Aortic smooth muscle cell (primary cell): ENCODE measurements at places on chromosomes 13 and 19. TPM values are rescaled to one million over a fixed set of nuclear protein-coding genes. Genes with fewer than 3 reads are reported as not detected.

Gene ZNF491
- total RNA-seq: 3.0 and 5.0 TPM in 2 replicates

Gene RDH8
- not detected in 2 replicates for total RNA-seq

Gene GCDH
- total RNA-seq: 12.7 and 16.5 TPM in 2 replicates

Gene CEACAM1
- under 0.01 and 0.31 TPM in 2 replicates for total RNA-seq

Gene NALCN
- 13.6 and 16.6 TPM in 2 replicates for total RNA-seq

Gene ACP7
- 0.12 TPM in 1 of 2 replicates, not detected in the other for total RNA-seq

Gene ZNF432
- 7.4 and 9.1 TPM in 2 replicates for total RNA-seq

Gene SIGLEC5
- total RNA-seq: not detected in 2 replicates

Gene TINCR
- 0.12 TPM in 1 of 2 replicates, not detected in the other for total RNA-seq

Gene KLF5
- total RNA-seq: 0.12 and 0.26 TPM in 2 replicates

Gene ZNF154
- total RNA-seq: 5.4 and 7.1 TPM in 2 replicates

Gene NKPD1
- 0.06 and 0.26 TPM in 2 replicates for total RNA-seq

Gene RFPL4A
- not detected in 2 replicates for total RNA-seq

Gene RASGRP4
- total RNA-seq: not detected in 2 replicates

Gene CLDN10
- not detected in 2 replicates for total RNA-seq

Gene TEX29
- 0.12 TPM in 1 of 2 replicates, not detected in the other for total RNA-seq

Gene CGB1
- not detected in 2 replicates for total RNA-seq

Gene MCEMP1
- total RNA-seq: not detected in 2 replicates

Gene COL4A1
- 295 and 311 TPM in 2 replicates for total RNA-seq

Gene RFPL4AL1
- total RNA-seq: not detected in 2 replicates

Gene RUBCNL
- total RNA-seq: under 0.01 and 0.31 TPM in 2 replicates

Gene DCLK1
- total RNA-seq: 15.9 and 35.6 TPM in 2 replicates

Gene ZNF724
- total RNA-seq: 2.9 and 7.3 TPM in 2 replicates

Gene FUT1
- 0.25 and 0.26 TPM in 2 replicates for total RNA-seq

Gene CGB8
- not detected in 2 replicates for total RNA-seq

Gene KIR2DL1
- total RNA-seq: not detected in 2 replicates

Gene GDF15
- total RNA-seq: 41.1 and 66.9 TPM in 2 replicates

Gene FAM124A
- total RNA-seq: 3.9 and 8.9 TPM in 2 replicates

Gene ZNF534
- total RNA-seq: 0.25 TPM in 1 of 2 replicates, not detected in the other

Gene ZNF442
- 6.5 and 10.5 TPM in 2 replicates for total RNA-seq

Gene PTH2
- total RNA-seq: not detected in 2 replicates

Gene CRB3
- not detected in 2 replicates for total RNA-seq

Gene THOP1
- total RNA-seq: 62.2 and 78.1 TPM in 2 replicates

Gene RNF225
- total RNA-seq: 0.12 and 0.26 TPM in 2 replicates

Gene CFAP97D2
- total RNA-seq: not detected in 2 replicates

Gene KLF16
- total RNA-seq: 3.2 and 3.5 TPM in 2 replicates

Gene CEACAM7
- not detected in 2 replicates for total RNA-seq

Gene LIM2
- not detected in 2 replicates for total RNA-seq

Gene SLITRK5
- not detected in 2 replicates for total RNA-seq

Gene ZNF665
- 2.2 and 4.1 TPM in 2 replicates for total RNA-seq

Gene PNMA8A
- total RNA-seq: 1.2 and 4.8 TPM in 2 replicates

Gene ZNF135
- 4.5 and 5.9 TPM in 2 replicates for total RNA-seq

Gene KIR2DL3
- total RNA-seq: not detected in 2 replicates

Gene TTC9B
- not detected in 2 replicates for total RNA-seq

Gene MYH14
- not detected in 2 replicates for total RNA-seq

Gene PPP5C
- total RNA-seq: 54.1 and 75.4 TPM in 2 replicates

Gene ZNF560
- total RNA-seq: 0.06 and 0.40 TPM in 2 replicates

Gene ZIK1
- 7.6 and 12.0 TPM in 2 replicates for total RNA-seq

Gene CYSLTR2
- total RNA-seq: 0.26 TPM in 1 of 2 replicates, not detected in the other

Gene SYDE1
- 19.3 and 19.8 TPM in 2 replicates for total RNA-seq

Gene ZNF540
- 0.81 and 0.92 TPM in 2 replicates for total RNA-seq

Gene C19orf73
- 1.1 and 1.2 TPM in 2 replicates for total RNA-seq
